Right kidney (tissue), 9 donors: ENCODE measurements at places on chromosomes 3 and 15.

DNA sequence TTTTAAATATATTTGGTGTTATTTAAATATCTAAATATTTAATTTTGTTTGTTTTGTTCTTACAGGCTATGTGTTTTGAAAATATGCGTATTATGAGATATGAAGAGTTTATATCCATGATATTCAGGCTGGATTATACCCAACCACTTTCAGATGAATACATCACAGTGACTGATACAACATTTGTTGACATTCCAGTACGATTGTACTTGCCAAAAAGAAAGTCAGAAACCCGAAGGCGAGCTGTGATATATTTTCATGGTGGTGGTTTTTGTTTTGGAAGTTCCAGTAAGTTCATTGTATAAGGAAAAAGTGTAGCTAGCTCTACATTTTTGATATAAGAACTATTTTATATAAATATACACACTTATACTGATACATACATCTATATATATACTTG lies 6.9 kb downstream of the AADACL2 start:
- DNase-seq = no peak

DNA sequence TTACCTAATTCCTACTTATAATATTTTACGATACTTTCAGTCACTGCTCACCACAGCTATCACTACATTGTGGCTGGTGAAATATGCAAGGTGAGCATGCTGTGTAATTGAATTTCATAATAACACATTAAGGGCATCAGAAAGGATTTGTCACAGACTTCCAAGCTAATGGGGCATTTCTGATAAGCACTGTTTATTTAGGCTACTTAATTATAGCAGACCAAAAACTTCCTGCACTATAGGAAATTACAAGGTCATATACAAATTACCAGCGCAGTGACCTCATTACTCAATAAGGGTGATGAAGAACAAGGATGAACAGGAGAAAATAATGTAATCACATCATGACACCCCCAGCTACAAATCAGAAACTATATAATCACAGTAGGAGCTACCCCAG lies 88.6 kb upstream of the FAM3D start:
- no peak for DNase-seq

GRCh38 chr15:98651581-98652220 lies 3.4 kb downstream of the IGF1R start:
- no peak for DNase-seq

DNA sequence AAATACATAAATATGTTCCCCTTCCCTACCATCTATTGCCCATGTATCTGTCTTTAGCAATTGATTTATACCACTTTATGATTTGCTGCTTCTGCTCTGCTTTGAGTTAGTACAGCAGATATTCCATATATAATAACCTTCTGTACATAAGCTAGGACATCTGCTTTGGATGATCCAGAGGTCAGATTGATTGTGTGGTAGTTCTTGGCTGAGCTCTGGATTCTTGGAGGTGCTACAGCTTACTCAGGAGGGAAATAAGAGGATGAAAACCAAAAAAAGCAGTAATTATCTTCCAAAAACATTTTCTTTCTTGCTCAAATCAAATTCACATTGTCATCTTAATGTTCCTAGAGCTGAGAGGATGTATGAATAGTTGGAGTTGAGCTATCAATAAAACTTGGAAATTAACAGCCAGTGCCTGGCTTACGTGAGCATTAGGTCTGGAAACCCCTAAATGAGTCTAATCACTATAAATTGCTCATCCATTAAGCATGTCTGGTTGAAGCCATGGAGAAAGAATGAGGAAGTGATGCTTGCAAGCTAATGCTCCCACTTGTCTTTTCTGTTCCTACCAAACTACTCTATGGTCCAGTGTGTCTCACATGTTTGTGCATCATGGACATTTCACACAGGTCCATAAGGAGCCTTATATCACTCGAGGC lies 36.3 kb upstream of the TMEM42 start:
- DNase-seq = no peak

DNA sequence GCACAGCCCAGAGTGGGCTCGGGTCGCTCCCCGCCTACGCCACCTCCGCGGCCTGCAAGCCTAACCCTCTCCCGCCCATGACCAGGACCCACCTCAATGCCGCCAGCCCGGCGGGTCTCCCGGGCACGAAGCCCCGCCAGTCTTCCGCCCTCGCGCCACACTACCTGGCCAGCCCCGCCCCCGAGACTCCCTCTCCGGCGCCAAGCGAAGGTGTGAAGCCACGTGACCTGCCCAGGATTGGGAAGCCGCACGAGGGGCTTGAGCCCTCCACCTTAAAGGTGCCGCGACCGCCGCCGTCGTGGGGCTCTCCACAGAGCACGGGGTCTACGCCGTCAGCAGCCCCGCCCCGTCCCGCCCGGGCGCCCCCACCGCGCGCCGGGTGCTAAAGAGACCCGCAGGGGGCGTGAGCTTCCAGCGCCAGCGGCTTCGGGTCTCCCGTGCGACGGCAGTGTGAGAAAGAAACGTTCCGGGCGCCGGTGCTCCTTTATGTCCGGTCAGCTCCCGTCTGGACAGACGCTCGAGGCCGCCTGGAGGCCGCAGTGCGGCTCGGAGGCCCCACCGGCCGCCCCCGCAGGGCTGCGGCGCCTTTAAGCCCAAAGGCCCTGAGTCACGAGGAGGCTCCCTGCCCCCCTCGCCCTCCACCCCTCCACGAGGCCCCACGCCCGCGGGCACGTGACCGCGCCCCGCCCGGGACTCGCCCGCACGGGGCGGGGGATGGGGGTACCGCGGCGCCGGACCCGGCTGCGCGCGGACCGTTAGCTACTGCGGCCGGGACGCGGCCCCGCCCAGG lies at the start of gene CPEB1:
Gene CPEB1, minus strand, starts transcription at position 319 of the 790 bp plus-strand sequence. CDS start 18,904 bp downstream, outside the sequence.
- DNase-seq = peak; percentile 35
